Left renal pelvis (tissue), 4 donors: ENCODE measurements at places on chromosomes 3 and 15. TPM values are rescaled to one million over a fixed set of nuclear protein-coding genes. Genes with fewer than 3 reads are reported as not detected.

The ZCWPW2 gene
- polyA plus RNA-seq, result 2.6 TPM

The SCAANT1 gene
- 1.2 TPM for polyA plus RNA-seq

The ADAMTS7 gene
- polyA plus RNA-seq, result 24.4 TPM

The FOXB1 gene
- polyA plus RNA-seq, result not detected

The ITIH4 gene
- polyA plus RNA-seq, result 7.1 TPM

The RBP2 gene
- polyA plus RNA-seq, result not detected

The LRRC15 gene
- polyA plus RNA-seq, result not detected

The BCHE gene
- polyA plus RNA-seq, result 17.7 TPM

The KCNAB1 gene
- 3.9 TPM for polyA plus RNA-seq

The TTLL13 gene
- polyA plus RNA-seq, result 0.34 TPM

The LDHAL6B gene
- polyA plus RNA-seq, result 0.32 TPM

The GOLGA8Q gene
- polyA plus RNA-seq, result 0.56 TPM

The NEK10 gene
- 2.1 TPM for polyA plus RNA-seq

The PLSCR5 gene
- polyA plus RNA-seq, result not detected

The SLC49A4 gene
- 13.3 TPM for polyA plus RNA-seq

The DIS3L gene
- polyA plus RNA-seq, result 31.6 TPM

The SSUH2 gene
- 4.1 TPM for polyA plus RNA-seq

The CSTA gene
- 0.53 TPM for polyA plus RNA-seq

The NR1I2 gene
- polyA plus RNA-seq, result 0.60 TPM

The PDHB gene
- 70.6 TPM for polyA plus RNA-seq

The MYLK gene
- polyA plus RNA-seq, result 170 TPM

The PLA2G4E gene
- polyA plus RNA-seq, result not detected

The REC114 gene
- not detected for polyA plus RNA-seq

The CLPX gene
- polyA plus RNA-seq, result 71.0 TPM

The CELF6 gene
- polyA plus RNA-seq, result 4.6 TPM

The PPARG gene
- polyA plus RNA-seq, result 27.0 TPM

The TGFBR2 gene
- polyA plus RNA-seq, result 128 TPM

The CD276 gene
- 172 TPM for polyA plus RNA-seq

The MEGF11 gene
- polyA plus RNA-seq, result 1.9 TPM

The GHSR gene
- not detected for polyA plus RNA-seq

The NEDD4 gene
- 14.9 TPM for polyA plus RNA-seq

The ESYT3 gene
- 1.9 TPM for polyA plus RNA-seq

The AADAC gene
- polyA plus RNA-seq, result 1.4 TPM

The KIF9 gene
- 23.5 TPM for polyA plus RNA-seq

The ACOX2 gene
- 33.0 TPM for polyA plus RNA-seq

The TRH gene
- polyA plus RNA-seq, result 1.4 TPM

The MESP2 gene
- 0.96 TPM for polyA plus RNA-seq

The ECT2 gene
- polyA plus RNA-seq, result 35.2 TPM

The RHCG gene
- 2.6 TPM for polyA plus RNA-seq

The COL8A1 gene
- 9.4 TPM for polyA plus RNA-seq

The CCR3 gene
- 0.27 TPM for polyA plus RNA-seq

The SYNM gene
- polyA plus RNA-seq, result 1.9 TPM

The TNFSF10 gene
- polyA plus RNA-seq, result 51.1 TPM

The SAMMSON gene
- polyA plus RNA-seq, result not detected

The PLA2G4D gene
- 0.04 TPM for polyA plus RNA-seq

The CADM2 gene
- polyA plus RNA-seq, result 0.69 TPM

The ACAA1 gene
- 142 TPM for polyA plus RNA-seq

The ZNF502 gene
- polyA plus RNA-seq, result 13.5 TPM

The PRKCD gene
- 20.2 TPM for polyA plus RNA-seq

The SERPINI2 gene
- 2.5 TPM for polyA plus RNA-seq

The KBTBD13 gene
- 0.05 TPM for polyA plus RNA-seq

The CYP1A2 gene
- polyA plus RNA-seq, result 0.20 TPM

The STRC gene
- 0.64 TPM for polyA plus RNA-seq

The UNC13C gene
- polyA plus RNA-seq, result 2.0 TPM

The LIPH gene
- polyA plus RNA-seq, result 1.1 TPM

The RAB6B gene
- polyA plus RNA-seq, result 17.0 TPM

The CPN2 gene
- 0.16 TPM for polyA plus RNA-seq

The OXTR gene
- polyA plus RNA-seq, result 0.90 TPM

The FAM43A gene
- 6.0 TPM for polyA plus RNA-seq
